DMS79 treated with DMSO at 0.1 percent for 48 hours (cell line): ENCODE measurements at places on chromosomes 16 and 17.

DNA sequence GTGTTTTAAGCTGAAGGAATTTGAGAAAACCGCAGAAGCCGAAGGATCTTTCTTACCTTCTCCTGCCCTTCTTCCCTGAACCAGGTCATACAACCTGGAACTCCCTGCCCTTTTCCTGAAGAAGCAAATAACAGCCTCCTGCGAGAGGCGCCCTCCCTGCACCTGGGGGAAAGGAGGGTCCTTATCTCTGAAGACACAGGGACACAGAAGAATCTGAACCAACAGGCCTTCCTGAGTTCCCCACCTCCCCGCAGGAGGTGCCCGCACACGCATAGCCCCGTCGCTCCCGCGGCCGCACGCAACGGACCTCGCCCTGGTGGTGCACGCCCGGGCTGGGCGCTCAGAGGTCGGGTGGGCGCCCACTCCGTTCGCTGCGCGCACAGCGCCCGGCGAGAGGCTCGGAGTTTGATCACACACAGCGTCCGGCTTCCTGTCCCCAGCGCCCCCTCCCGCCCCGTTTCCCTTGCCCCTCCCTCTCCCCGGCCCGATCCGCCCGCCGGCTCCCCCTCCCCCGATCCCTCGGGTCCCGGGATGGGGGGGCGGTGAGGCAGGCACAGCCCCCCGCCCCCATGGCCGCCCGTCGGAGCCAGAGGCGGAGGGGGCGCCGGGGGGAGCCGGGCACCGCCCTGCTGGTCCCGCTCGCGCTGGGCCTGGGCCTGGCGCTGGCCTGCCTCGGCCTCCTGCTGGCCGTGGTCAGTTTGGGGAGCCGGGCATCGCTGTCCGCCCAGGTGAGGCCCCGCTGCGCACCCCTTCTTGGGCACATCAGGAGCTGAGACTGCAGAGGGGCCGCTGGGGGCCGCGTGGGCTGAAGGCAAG lies at the start of gene TNFSF12:
TNFSF12 (plus strand) TSS at position 474 of the 816 bp plus-strand sequence; CDS start at position 570, 96 bp downstream.
- DNase-seq = no peak

DNA sequence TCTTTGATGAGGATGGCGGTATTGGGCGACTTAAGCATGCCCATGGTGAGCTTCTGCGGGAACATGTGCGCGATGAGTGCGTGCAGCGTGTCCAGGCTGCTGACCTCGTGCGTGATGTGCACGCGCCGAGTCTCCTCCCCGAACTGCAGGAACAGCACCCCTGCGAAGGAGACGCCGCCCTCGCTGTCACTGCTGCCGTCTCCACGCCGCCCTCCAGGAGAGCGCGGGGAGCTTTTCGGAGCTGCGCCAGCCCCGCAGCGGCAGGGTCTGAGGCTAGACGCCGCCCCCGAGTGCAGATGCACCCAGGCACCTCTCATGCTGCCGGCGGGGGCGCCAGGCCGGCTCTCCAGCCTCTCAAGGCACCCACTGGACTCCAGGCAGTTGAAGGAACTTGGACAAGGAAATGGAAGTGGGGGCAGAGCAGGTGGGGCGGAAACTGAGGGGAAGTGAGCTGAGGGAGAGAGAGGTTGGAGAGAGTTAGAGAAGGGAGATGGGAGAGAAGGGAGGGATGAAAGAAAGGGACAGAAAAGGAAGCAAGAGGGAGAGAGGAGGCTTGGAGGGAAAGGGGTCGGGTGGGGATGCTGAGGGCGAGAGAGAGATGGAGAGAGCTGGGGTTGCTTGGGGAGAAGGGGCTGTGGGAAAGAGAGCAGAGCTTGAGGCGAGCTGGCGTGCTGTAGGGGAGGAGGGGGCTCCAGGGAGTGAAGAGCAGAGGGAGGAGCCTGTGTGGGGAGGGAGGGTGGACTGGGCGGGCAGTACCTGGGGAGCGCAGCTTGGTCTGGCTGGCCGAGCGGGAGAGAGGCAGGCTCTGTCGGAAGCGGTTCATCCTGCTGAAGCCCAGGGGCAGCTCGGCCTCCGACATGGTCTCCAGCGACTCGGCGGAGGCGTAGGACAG lies 42.1 kb downstream of the SRCIN1 start:
- DNase-seq = no peak

GRCh38 chr16:88084881-88085280 lies 133.6 kb downstream of the BANP start:
- no peak for DNase-seq

DNA sequence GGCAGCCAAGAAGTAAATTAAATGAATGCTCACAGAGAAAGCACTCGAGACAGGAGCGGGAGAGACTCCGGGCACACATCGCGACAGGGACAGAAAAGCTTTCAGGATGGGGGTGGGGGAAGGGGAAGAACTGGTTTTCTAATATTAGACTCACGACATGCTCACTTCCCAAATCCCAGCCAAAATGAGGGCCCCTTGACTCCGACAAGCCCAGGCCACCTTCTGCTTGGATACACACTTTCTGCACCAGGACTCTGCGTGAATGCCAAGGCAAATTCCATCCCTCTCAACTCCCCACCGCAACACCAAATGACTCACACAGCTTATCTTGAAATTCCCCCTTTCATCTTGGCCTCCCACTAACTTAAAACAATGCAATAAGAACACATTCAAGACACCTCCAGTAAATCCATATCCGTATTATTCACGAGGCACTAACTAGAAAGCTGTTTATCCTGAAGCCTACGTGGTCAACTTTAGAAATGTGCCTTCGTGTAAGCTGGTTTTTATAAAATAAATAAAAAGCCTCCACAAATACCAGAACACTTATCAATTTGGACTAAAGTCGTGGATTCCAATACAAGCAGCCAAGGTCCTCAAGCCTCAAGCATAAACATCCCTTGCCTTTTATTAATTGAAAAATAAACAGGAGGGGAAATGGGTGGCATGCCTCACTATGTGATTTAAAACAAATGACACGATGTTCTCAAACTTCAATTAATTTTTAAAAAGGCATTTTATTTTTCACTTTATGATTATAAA lies 46.1 kb downstream of the NXN start:
- peak; percentile 39 for DNase-seq

DNA sequence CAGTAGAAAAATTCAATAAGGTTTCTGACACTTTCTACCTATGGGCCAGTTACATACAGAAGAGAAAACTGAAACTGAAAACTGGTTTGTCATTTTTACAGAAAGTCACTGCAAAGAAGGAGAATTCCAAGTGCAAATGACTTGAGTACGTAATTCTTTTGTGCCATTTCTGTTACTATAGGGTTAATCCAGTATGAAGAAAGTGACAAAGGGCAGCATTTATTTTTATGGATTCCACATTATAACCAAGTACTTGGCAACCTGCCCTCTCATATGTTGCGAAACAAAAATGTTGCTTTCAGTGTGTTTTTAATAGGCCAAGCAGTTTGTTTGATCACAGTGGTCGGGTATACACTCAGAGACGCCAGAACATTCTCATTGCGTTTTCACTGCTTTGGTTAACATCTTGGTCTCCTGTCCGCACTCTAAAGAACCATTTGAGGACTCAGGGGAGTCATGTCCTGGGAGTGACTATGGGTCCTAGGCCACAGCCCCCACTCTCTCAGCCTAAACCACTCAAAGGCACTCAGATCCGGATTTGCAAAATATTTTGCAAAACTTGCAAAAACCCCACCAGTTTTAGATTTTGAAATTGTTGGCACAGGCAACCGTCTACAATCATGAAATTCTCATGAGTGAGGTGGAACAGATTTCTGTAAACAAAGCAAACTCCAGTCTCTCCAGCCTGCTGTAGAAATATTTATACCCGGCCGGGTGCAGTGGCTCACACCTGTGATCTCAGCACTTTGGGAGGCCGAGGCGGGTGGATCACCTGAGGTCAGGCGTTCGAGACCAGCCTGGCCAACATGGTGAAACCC lies 15.4 kb upstream of the HELZ start:
- DNase-seq = no peak

- no peak for DNase-seq
Measured at GRCh38 chr17:19348081-19348650, 14.4 kb downstream of the B9D1 start.

- DNase-seq = no peak
Measured at GRCh38 chr16:56869513-56870275, 4.7 kb downstream of the SLC12A3 start.

- DNase-seq = no peak
Measured at GRCh38 chr17:30952638-30953393, 18.0 kb upstream of the RNF135 start.

GRCh38 chr17:72379516-72379915 lies 258.7 kb downstream of the SOX9 start:
- no peak for DNase-seq

- peak; percentile 17 for DNase-seq
Measured at GRCh38 chr17:6070913-6071511, 833 bp downstream of the WSCD1 start.

GRCh38 chr17:55668312-55668920 lies 54.2 kb downstream of the TMEM100 start:
- DNase-seq = peak; percentile 4

GRCh38 chr17:2087597-2088211 lies 32.8 kb downstream of the HIC1 start:
- no peak for DNase-seq

- no peak for DNase-seq
Measured at GRCh38 chr17:47829870-47830269, 1.5 kb downstream of the MRPL10 start.

DNA sequence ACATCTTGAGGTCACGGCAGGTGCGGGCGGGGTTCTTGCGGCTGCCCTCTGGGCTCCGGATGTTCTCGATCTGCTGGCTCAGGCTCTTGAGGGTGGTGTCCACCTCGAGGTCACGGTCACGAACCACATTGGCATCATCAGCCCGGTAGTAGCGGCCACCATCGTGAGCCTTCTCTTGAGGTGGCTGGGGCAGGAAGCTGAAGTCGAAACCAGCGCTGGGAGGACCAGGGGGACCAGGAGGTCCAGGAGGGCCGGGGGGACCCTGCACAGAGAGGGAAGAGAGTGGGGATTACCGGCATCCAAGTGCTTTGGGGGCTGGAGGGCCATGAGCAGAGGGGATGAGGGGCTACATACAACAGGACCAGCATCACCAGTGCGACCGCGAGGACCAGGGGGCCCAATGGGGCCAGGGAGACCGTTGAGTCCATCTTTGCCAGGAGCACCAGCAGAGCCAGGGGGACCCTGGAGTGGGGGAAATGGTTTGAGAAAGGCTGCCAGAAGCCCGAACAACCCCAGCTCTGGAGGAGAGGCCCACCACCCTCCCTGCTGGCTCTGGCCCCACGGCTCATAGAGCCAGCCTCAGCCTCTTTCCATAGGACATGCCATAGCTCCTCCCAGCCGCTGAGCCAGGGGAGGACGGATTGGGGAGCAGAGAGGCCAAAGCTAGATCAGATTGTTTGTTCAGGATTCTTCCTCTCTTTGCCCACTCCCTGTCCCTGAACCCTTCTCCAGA lies 14.6 kb downstream of the COL1A1 start:
- no peak for DNase-seq

DNA sequence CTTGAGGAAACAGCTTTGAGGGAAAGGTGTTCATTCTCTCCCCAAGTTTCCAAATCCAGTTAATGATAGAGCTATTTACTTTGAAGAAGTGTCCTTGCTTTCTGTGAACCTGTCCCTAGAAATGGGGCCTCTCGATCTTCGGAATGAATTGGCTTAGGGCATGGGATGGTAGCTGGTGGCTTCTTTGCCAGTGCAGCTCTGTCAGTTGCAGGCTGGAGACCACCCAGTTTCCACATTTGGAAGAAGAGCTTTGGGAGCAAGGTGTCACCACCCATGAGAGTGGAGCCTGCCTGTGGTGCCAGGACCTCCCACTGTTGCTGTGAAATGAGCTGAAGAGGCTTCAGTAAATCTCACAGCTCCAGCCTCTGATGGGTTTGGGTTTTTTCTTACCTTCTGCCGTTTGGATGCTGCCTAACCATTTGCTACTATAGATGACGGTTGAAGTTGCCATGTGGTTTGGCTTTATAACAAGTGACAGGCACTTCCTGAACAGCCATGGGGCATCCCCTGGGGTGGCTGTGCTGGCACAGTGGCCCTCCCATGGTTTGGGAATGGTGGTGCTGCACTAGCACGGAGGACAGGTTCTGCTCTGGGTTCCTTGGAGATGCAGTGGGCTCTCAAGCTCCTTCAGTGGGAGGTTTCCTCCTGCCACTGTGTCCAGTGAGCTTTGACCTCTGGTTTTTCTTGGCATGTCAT lies 19.5 kb upstream of the SLC5A10 start:
- no peak for DNase-seq

DNA sequence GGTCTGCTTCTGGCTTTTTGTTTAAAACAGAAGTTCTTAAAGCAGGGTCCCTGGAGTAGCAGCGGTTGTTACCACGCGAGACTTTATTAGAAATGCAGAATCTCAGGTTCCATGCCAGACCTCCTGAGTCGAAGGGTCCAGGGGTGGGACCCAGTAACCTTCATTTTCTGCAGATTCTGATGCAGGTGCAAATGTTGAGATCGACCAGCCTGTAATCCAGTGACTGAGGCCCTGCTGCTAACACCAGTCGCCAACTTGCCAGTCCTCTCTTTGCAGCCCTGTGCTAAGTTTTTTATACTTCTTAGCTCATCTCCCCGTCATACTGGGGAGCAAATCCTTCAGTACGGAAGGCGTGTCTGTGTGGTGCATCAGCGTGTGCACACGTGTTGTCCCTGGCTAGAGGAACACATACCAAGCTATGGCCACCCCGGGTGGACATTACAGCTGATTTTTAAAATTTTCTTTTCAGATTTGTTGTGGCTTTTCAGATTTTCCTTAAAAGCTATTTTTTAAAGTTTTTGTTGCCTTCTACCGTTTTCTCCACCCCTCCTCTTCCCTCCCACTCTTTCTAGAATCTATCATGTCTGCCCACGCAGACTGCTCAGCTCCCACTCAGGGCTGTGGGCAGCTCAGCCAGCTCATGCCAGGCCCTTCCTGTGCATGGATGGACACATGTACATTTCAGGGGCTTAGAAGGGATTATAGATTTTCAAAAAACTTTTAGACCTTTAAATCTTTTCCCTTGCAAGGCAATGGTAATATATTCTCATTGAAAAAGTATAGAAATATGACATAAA lies 57.7 kb downstream of the MEAK7 start:
- DNase-seq = no peak

DNA sequence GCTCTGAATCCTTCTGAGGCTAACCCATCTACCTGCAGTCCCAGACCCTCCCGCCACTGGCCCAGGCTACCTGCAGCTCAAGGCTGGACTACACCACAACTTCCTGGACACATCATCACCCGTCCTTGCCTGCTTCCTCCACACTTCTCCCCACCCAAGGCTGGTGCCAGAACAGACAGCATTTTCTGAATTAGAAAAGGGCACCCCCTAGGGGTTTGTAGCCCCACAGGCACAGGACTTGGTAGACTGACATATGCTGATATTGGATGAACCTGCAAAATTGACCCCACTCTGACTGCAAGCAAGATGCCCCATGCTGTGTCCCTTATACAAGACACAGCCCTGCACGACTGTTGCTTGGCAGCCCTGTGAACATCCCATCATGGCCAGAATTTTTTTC lies 271.5 kb upstream of the C16orf82 start:
- DNase-seq = no peak

GRCh38 chr16:50980666-50981065 lies 170.4 kb downstream of the SALL1 start:
- DNase-seq = no peak

GRCh38 chr17:45756266-45756991 lies 27.7 kb upstream of the CRHR1 start:
- DNase-seq = no peak

- DNase-seq = no peak
Measured at GRCh38 chr17:75346906-75347305, 57.7 kb upstream of the SLC25A19 start.
